ENCODE measurements at places on chromosomes 6 and 20. TPM values are rescaled to one million over a fixed set of nuclear protein-coding genes. Genes with fewer than 3 reads are reported as not detected.

Gene PRKN
- 3.5 TPM for total RNA-seq

GRCh38 chr20:13486694-13487093 is 152.0 kb downstream of the TASP1 start:
- peaks cover 27% of the 10 kb centered on the region for H3K36me3 ChIP-seq
- no peak overlapping the region for H3K4me3 ChIP-seq
- H3K27me3 ChIP-seq, result no peaks in the 10 kb centered on the region

GRCh38 chr20:50646483-50646996 is 44.8 kb downstream of the RIPOR3 start:
- H3K36me3 ChIP-seq, result no peaks in the 10 kb centered on the region
- no peak overlapping the region for H3K27ac ChIP-seq
- H3K27me3 ChIP-seq, result peaks cover 5% of the 10 kb centered on the region
- no peak for DNase-seq

DNA sequence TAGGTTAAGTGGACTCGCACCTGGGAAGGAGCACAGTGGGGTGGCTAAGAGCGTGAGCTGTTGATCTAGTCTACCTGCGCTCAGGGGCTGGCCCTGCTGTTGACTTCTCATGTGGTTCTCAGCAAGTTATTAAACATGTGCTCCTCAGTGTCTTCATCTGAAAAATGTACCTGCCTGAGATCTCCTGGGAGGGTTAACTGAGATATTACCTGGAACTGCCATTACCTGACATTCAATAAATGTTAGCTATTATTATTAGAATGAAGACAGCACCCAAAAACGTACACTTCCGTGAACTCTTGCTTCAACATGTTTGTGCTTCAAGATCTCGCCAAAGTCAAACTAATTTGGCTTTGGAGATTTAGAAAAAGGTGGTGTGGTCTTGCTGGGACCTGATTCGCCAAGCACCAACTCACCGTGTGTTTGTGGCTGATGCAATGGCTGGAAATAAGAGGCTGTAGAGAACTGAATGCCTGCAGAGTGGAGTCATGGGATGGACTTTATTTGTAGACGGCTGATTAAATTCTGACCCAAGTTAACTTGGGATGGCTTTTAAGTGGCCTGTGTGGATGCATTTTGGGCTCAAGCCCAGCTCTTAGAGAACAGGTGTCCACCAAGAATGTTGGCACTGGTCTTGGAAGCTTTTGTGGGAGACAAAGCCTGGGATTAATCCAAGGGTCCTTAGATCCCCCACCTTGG is 692.9 kb downstream of the QKI start:
- no peak overlapping the region for H3K4me3 ChIP-seq
- H3K36me3 ChIP-seq, result no peaks in the 10 kb centered on the region
- peaks cover 9% of the 10 kb centered on the region for H3K27me3 ChIP-seq
- no peak overlapping the region for H3K27ac ChIP-seq
- DNase-seq, result no peak
- no peaks in the 10 kb centered on the region for H3K4me1 ChIP-seq

DNA sequence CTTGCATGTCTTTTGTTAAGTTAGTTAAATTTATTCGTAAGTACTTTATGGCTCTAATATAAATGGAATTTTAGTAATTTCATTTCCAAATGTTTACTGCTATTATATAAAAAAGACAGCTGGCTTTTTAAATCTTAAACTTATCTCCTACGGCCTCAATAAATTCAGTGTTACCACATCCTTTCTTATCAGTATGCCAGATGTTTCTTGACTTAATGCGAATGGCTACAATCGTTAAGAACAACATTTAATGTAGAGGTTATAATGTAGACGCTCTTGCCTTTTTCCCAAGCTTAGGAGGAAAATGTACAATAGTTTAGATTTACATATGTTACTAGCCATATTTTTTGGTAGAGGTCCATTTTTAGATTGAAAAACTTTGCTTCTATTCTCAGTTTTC is 659.4 kb downstream of the TENT5A start:
- no peak overlapping the region for H3K4me3 ChIP-seq
- H3K36me3 ChIP-seq, result no peaks in the 10 kb centered on the region
- no peak for DNase-seq
- H3K4me1 ChIP-seq, result no peaks in the 10 kb centered on the region
- H3K27ac ChIP-seq, result no peak overlapping the region

DNA sequence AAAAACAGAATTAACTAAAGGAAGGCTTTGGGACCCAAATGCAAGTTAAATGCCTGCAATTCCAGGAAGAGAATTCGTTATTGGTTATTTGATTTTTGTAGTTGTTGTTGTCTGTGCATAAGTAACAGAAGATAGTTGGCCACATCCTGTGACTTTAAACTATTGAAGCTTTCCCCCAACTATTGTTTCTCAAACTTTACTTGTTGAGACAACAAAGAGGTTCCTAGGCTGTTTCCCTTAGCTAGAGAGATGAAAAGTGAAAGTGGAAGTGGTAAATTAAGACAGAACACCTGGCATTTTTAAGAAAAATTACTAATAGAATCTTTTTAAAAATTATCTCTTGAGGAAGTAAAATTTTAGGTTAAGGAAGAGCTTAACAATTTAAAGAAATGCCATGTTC is 525.2 kb downstream of the PKHD1 start:
- no peaks in the 10 kb centered on the region for H3K27me3 ChIP-seq
- H3K4me3 ChIP-seq, result no peak overlapping the region
- DNase-seq, result no peak
- H3K36me3 ChIP-seq, result no peaks in the 10 kb centered on the region
- no peaks in the 10 kb centered on the region for H3K4me1 ChIP-seq

- no peak overlapping the region for H3K4me3 ChIP-seq
- peaks cover 70% of the 10 kb centered on the region for H3K4me1 ChIP-seq
- DNase-seq, result no peak
These were observed 242.3 kb downstream of the TMEM242 start for GRCh38 chr6:157080986-157081391.

Measured in activated B cell treated with CpG ODN at 0.5 μM for 24 hours (primary cell).